Stomach (tissue), 19 donors: ENCODE measurements at places on chromosomes 16 and 17. TPM values are rescaled to one million over a fixed set of nuclear protein-coding genes. Genes with fewer than 3 reads are reported as not detected.
A peak's percentile ranks its signal among the peaks of the same experiment; 100 is the strongest.

Gene PERCC1
- total RNA-seq, result 2.0 TPM

Gene CACNG3
- not detected for total RNA-seq

DNA sequence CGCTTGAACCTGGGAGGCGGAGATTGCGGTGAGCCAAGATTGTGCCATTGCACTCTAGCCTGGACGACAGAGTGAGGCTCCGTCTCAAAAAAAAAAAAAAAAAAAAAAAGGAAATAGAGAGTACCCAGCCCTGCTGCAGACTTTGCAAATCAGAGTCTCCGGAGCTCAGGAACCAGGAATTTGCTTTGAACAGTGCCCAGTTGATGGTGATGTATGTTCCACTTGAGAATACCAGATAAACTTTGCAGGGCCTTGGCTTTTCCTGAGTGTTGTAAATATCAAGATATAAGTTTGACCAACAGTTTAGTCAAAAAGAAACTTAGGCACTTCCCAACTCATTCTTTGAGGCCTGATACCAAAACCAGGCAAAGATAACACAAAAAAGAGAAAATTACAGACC lies 30.6 kb upstream of the MAP3K14 start:
- H3K36me3 ChIP-seq, result no peaks in the 10 kb centered on the region
- H3K4me3 ChIP-seq, result no peak overlapping the region
- DNase-seq, result no peak
- no peak overlapping the region for H3K27ac ChIP-seq
- peaks cover 10% of the 10 kb centered on the region for H3K4me1 ChIP-seq

- no peak for DNase-seq
- no peak overlapping the region for H3K27ac ChIP-seq
- H3K4me1 ChIP-seq, result no peaks in the 10 kb centered on the region
- no peaks in the 10 kb centered on the region for H3K36me3 ChIP-seq
Observed at GRCh38 chr17:77933777-77934398, 24.6 kb upstream of the TNRC6C start.

- H3K27ac ChIP-seq, result peak within 1 kb of the TSS; percentile 87
- H3K27me3 ChIP-seq, result no peaks in the 10 kb centered on the region
- DNase-seq, result peak; percentile 78
- H3K4me1 ChIP-seq, result peaks cover 37% of the 10 kb centered on the region
- H3K4me3 ChIP-seq, result peak within 1 kb of the TSS; percentile 93
- H3K36me3 ChIP-seq, result no peaks in the 10 kb centered on the region
Observed at GRCh38 chr17:62965686-62966425, at the start of gene TANC2. TANC2 (plus strand) TSS chr17:62966235; CDS start chr17:63009560, 43,325 bp downstream.

- DNase-seq, result peak; percentile 76
- H3K27ac ChIP-seq, result peak overlapping the region; percentile 86
Observed at GRCh38 chr17:16352303-16352666, 984 bp downstream of the CENPV start.

DNA sequence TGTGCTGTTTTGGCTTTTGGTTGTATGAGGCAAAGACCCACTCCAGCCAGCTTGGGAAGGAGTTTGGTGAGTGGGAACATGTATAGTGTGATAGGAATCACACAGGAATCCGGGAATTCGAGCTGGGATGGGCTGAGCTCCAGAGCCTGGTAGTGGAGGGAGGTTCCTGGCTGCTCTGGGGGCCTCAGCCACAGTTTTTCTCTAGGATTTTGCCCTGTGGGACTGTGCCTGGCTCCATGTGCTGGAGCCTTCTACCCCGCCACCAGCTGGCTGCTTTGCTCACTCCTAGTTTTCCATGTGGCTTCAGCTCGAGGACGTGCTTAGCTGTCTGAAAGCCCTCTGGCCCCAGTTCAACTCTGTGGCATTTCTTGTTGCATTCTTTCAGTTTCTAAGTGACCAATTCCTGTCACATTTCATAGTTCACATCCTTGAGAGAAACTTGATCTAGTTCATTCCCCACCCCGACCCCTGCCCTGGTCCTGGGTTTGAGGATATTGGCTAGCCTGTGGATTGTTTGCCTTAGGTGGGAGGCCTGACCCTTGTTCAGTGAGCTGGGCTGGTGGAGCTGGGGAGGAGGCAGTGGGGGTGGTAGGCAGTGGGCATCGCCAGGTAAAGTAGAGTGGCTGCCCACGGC lies 5.0 kb downstream of the SEC14L1 start:
- peak overlapping the region; percentile 99 for H3K27ac ChIP-seq
- peak overlapping the region; percentile 11 for H3K4me3 ChIP-seq
- H3K27me3 ChIP-seq, result no peaks in the 10 kb centered on the region
- peak; percentile 79 for DNase-seq
- peaks cover 90% of the 10 kb centered on the region for H3K4me1 ChIP-seq

DNA sequence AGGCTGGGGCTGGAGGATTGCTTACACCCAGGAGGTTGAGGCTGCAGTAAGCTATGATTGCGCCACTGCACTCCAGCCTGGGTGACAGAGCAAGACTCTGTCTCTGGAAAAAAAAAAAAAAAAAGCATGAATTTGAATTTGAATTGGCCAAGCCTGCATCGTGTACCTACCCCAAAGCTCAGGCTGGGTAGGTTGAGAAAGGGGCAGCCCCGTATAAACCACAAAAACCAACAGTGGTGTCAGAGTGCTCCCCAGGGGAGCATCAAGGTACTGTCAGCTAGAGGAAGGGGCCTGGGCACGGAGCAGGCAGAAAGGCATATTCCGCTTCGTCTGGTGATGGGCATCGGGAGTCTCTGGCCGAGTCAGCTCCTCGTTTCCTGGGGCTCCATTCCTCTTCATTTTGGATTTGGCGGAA lies 40.9 kb downstream of the RAP1GAP2 start:
- H3K4me3 ChIP-seq, result no peak overlapping the region
- no peak for DNase-seq
